ENCODE measurements at places on chromosomes 5 and 9.
A peak's percentile ranks its signal among the peaks of the same experiment; 100 is the strongest.

- DNase-seq: no peak
Observed at GRCh38 chr5:161369022-161369421, 177.5 kb downstream of the GABRB2 start.

GRCh38 chr5:73663161-73663859, 37.3 kb downstream of the ARHGEF28 start:
- no peak for DNase-seq

DNA sequence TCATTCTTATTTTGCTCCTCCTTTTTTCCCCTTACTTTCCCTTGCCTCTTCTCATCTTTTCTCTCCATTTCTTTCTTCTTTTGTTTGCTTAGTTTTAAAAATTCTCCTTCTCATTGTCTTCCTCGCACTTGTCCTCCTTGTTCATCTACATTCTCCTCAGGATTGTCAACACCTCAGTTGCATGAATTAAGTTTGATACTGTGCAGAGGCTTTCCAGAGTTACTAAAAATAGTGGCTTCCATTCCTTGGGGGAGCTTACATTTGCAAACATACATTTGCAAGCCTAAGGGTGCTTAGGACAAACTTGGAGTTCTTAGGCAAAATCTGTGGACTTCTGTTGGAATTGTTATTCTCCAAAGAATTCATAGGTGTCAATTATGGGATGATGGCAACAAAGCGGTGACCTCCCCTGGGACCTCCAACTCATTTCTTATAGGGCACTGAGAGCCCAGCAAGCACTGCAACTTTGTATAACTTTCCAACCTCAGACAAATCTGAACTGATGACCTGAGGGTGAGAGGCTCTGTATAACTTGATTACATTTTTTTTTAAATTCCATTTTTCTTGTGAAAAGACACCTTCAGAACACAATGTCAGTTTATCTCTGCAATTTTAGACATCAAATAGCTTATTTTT, 371.4 kb downstream of the TMEM38B start:
- no peak for DNase-seq

DNA sequence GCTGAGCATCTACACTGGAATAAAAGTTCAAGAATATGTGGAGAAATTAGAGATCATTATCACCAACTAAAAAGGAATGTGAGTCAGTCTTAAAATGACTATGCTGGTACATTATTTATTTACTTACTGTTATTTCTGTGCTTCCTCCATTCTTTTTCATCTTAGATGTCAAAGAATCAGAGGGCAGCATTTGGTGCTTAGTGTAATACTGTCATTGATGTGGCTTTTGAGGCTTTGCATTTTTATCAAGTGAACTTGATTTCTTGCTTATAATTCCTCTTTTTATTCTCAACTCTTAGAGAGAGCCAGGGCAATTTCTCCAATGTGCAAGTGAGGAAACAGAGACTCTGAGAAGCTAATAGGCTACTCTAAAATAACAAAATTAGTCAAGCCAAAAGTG, 163.7 kb upstream of the TRPC7 start:
- DNase-seq: no peak

DNA sequence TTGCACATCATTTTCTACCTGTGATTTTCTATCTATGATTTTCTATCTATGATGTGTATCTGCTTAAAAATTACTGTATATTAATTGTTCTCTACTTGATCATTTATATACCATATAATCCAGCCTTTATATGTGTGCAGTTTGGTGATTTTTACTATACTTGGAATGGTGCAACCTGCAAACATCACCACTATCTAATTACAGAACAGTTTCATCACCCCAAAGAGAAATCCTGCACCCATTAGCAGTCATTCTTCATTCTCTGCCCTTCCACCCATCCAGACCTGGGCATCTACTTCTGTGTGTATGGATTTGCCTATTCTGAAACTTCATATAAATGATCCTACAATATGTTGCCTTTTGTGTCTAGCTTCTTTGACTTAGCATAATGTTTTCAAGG, 51.3 kb downstream of the CARTPT start:
- no peak for DNase-seq

DNA sequence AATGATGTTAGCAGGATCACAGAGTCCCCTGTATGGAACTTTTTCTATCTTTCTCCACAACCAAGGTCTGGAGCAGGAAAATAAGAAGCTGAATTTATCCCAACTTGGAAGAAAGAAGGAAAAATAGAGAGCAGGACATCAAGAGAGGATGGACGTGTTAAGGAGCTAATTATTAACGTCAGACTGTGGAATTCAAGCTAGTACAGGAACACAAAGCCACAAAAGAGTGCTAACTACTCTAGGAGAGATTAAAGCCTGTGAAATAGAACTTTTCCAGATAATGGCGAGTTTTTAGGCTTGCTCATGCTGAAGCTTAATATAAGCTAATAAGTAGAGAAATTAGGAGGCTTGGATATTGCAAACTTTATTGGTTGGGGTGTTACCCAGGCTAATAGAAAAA, 632 bp upstream of the SPINK13 start:
- no peak for DNase-seq

DNA sequence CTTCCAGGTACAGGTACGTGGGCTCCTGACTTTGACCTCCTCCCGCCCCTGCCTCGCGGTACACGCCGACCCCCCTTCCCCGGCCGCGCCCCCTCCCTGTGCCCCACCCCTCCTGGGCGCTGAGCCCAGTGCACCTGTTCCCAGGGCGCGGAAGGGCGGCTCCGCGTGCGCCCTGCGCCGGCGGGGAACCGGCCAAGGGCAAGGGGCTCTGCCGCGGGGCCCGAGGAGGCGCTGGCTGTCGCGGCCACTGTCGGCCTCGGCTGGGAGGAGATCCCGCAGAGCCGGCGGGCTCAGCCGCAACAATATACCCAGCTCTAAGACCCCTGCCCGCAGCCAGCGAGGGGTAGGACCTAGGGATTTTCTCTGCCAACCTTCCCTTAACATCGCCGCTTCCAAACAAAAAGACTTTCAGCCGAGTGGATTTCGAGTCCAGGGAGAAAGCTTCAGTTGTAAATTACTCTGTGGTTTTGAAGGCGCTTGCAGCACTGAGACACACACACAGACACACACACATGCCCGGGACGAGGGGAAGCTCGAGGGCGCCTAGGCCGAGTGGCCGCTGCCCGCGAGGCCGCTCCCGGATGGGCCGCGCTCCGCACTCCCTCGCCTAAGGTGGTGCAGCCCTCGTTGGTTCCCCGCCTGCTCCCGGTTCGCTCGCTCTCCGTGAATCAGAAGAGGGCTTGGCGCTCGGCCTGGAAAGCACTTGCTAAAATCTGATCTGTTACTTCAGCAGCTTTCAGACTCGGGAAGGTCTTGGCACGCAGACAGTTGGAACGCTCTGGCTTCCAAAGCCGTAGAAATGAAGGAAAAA, 1.2 kb downstream of the FGF18 start:
- no peak for DNase-seq

- DNase-seq: no peak
Observed at GRCh38 chr9:32430720-32431119, 46.3 kb downstream of the ACO1 start.

GRCh38 chr5:169258372-169259000, 42.5 kb downstream of the SLIT3 start:
- no peak for DNase-seq

- no peak for DNase-seq
Observed at GRCh38 chr5:145854651-145855258, 18.1 kb downstream of the GRXCR2 start.

DNA sequence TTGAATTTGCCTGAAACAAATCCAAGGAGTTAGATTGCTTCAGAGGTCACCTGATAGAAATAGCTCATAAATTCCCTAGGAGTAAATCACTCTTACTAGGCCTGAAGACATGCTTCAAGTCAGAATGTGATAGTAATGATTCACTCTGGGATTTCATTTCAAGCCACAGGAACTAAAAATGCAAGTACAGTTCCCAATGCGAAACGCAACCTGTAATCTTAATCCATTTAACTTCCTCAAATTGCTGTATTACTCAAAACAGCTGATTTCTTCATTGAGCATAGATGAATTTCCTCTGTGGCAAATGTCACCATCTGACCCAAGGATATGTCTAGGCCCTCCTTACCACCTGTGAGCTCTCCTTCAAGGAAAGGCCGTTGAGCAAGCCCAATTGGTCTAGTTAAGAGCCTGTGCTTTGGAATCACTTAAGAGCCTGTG, 32.1 kb upstream of the IL6ST start:
- DNase-seq: no peak

- DNase-seq: no peak
Observed at GRCh38 chr9:967903-968641, 8.4 kb upstream of the DMRT3 start.

GRCh38 chr9:22079873-22080341, 70.8 kb upstream of the CDKN2B start:
- peak; percentile 40 for DNase-seq

GRCh38 chr9:133943781-133944745, 48.1 kb downstream of the VAV2 start:
- no peak for DNase-seq

GRCh38 chr5:174211277-174211626, 165.7 kb downstream of the NSG2 start:
- DNase-seq: no peak

DNA sequence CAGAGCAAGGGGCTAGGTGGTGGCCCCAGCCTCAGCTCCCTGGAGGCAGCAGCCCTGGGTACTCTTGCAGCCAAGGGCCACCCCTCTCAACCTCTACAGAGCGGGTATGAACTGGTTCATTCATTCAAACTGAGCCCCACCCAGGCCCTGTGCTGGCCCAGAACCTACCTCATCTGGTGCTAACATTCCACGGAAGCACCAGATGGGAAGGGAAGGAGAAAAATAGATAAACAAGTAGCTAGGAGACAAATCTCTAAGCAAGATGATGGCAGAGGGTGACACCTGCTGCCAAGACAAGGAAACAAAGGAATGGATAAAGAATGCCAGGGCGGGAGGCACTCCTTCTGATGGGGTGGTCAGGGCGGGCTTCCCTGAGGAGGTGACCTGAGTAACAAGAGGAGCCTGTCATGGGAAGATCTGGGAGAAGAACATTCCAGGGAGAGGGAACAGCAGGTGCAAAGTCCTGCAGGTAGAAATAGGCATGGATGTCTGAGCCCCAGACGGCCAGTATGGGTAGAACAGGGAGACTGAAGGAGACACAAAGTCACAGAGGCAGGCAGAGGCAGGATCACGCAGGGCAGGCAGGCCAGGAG, 6.1 kb downstream of the ST6GALNAC4 start:
- DNase-seq: no peak

GRCh38 chr9:110066929-110067716, 140.8 kb downstream of the C9orf152 start:
- DNase-seq: no peak

DNA sequence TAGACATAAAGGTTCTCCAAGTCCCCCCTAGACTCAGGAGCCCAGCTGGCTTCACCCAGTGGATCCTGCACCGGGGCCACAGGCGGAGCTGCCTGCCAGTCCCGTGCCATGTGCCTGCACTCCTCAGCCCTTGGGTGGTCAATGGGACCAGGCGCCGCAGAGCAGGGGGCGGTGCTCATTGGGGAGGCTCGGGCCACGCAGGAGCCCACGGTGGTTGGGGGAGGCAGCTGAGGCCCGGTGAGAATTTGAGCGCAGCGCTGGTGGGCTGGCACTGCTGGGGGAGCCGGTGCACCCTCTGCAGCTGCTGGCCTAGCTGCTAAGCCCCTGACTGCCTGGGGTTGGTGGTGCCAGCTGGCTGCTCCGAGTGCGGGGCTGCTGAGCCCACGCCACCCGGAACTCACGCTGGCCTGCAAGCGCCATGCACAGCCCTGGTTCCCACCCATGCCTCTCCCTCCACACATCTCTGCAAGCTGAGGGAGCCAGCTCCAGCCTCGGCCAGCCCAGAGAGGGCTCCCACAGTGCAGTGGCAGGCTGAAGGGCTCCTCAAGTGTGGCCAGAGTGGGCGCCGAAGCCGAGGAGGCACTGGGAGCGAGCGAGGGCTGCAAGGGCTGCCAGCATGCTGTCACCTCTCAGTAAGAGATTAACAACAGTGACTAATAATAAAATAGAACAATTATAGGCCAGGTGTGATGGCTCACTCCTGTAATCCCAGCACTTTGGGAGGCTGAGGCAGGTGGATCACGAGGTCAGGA, 65.9 kb downstream of the SPATA31D1 start:
- DNase-seq: no peak

DNA sequence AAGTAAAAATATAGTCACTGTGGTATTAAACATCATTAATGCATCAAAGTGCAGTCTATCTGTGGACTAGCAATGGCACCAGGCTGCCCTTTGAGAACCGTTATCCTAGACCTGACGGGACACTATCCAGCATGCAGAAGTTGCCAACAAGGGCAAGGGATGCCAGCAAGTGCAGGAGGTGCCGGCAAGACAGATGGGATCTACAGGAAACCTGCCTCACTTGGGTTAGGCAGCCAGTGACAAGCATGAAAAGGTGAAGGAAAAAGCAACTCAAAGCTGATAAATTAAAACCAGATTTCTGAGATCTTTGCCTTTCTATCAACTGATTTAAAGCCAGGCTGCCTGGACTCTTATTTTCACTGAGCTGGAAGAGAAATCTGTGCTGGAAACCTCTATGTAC, 315.2 kb upstream of the PDE4D start:
- DNase-seq: no peak

GRCh38 chr5:34844106-34844505, 5.1 kb downstream of the TTC23L start:
- DNase-seq: no peak

- no peak for DNase-seq
Observed at GRCh38 chr9:127905004-127905728, 5.8 kb upstream of the ST6GALNAC6 start.

- no peak for DNase-seq
Observed at GRCh38 chr9:124399323-124399967, 15.8 kb downstream of the PSMB7 start.

- DNase-seq: no peak
Observed at GRCh38 chr5:33556330-33557328, 115.9 kb downstream of the TARS1 start.

- DNase-seq: no peak
Observed at GRCh38 chr5:14489643-14490042, 91.9 kb upstream of the OTULINL start.

Measured in stimulated activated CD4-positive, alpha-beta T cell treated with anti-CD3 and anti-CD28 coated beads, TNF-alpha, amount 100 ng/mL, for 24 hours (primary cell).